ENCODE measurements at places on chromosomes 2 and 18.

DNA sequence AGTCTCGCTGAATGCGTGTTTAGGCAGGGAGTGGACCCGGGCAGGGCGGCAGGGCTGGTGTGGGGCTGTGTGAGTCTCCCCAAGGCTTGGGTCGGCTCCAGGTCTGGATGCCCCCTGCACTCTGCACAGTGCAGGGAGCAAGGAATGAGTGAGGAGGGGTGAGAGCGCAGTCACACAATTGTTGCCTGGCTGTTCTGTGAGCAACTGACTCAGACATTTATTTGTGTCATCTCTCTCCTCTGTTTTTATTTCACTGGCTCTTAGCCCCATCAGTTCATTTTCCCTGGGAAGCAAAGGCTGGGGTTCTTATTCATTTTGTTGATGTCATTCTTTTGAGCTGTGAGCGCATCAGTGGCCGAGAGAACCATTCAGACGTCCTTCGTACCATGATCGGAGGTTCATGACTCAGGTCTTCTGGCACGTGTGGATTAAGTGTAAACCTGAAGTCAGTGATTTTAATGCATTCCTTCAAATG is 61.1 kb downstream of the GATA6 start:
- no peak for DNase-seq

GRCh38 chr2:236393581-236393980 is 129.4 kb upstream of the ASB18 start:
- DNase-seq, result no peak

- DNase-seq, result peak; percentile 64
Measured at GRCh38 chr2:8408560-8409460, 273.0 kb upstream of the ID2 start.

DNA sequence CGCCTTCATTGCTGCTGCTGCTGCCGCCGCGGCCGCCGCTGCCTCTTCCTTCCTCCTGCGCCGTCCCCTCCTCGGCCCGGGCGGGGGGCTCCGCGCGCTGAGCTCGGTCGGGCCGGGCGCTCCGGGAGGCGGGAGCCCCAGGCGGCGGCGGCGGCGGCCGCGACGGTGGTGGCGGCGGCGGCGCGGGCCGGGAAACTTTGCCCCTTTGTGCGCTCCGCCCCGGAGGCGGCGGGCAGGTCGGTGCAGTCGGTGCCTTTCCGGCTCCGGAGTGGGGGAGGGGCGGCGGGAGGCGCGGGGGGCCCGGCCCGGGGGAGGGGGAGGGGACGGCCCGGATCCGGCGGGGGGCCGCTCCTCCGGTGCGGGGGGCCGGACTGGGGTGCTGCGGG is 205 bp downstream of the TET3 start:
- DNase-seq, result peak; percentile 79

- DNase-seq, result no peak
Measured at GRCh38 chr2:30759481-30759880, 47.8 kb downstream of the CAPN13 start.

GRCh38 chr18:9106800-9107584 is 4.5 kb downstream of the NDUFV2 start:
- DNase-seq, result no peak

GRCh38 chr2:9095690-9096089 is 92.2 kb upstream of the MBOAT2 start:
- DNase-seq, result no peak

DNA sequence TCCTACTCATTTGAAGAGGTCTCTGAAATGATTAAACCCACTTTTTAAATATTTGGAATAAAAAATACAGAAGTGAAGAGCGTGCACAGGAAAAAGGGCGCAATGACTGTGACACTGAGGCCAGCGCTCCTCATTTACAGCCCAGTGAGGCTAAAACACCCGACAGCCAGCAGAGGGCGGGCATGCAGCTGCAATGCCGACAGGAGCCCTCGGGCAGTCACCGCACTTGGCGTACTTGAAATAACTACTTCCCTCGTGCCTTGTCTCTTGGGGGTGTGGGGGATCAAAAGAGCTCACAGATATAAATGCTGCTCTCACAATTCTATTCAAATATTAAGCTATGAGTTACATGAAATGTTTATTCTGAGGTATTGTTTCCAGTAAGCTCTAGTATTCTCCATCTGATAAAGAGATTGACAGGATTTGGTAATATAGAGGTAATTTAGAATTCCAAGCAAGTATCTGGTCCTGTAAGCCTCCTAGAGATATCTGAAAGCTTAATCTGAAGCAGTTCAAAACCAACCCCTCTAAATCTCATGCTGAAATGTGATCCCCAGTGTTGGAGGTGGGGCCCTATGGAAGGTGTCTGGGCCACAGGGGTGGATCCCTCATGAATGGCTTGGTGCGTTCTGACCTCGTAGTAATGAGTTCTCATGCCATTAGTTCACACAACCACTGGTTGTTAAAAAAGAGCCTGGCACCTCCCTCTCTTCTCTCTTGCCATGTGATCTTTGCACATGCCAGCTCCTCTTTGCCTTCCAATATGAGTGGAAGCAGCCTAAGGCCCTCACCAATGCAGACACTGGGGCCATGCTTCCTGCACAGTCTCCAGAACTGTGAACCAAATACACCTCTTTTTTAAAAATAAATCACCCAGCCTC is 93.6 kb downstream of the ZAP70 start:
- DNase-seq, result peak; percentile 83

DNA sequence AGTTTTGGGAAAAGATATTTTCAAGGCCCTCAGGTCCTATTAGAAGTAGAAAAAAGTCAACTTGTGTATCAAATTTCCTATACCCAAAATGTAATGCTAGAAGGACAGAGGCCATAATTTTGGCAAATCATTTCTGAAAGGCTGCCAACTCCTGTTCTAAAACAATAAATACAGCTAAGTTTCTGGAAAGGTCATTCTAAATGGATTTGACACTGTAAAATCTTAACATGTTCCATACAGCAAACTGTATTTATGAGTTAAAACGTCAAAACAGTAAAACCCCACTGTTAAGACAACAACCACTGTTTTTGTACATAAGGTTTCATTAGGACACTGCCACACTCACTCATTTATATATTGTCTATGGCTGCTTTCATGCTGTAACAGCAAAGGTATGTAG is 9.7 kb downstream of the FAM98A start:
- DNase-seq, result no peak

DNA sequence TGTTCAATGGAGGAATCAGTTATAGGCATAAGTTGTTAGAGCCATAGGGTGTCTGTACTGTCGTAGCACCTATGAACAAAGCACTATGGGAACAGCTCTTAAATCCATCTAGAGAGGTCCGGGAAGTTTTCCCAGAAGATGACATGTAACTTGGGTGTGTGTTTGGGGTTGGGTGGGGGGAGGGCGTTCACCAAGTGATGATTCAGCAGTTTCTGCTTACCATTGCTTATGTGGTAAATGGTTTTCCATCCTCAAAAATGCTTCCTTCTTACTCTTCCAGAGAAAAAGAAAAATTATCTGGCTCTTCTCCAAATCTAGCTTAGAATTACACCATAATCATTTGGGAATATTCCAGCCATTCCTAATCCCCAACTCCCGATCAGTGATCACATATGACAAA is 361.1 kb upstream of the ZNF521 start:
- no peak for DNase-seq

DNA sequence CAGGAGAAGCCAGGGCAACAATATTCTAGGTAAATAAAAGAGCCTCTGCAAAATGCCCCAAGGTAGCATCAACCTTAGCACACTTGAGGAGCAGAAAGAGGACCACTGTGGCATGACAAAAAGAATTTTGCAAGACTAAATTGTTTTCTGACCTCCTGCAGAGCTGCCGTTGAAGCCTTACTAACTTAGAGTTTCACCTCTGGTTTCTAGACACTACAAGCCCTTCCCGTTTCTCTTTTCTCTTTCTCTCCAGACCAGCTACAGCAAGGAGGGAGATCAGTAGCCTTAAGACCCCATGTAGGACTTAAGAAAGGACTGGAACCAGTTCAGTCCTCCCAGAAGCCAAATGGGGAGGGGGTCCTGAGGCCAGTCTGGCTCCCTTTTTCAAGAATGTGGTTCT is 73.3 kb upstream of the SP3 start:
- no peak for DNase-seq

GRCh38 chr2:173373290-173373689 is 18.6 kb downstream of the CDCA7 start:
- DNase-seq, result no peak

DNA sequence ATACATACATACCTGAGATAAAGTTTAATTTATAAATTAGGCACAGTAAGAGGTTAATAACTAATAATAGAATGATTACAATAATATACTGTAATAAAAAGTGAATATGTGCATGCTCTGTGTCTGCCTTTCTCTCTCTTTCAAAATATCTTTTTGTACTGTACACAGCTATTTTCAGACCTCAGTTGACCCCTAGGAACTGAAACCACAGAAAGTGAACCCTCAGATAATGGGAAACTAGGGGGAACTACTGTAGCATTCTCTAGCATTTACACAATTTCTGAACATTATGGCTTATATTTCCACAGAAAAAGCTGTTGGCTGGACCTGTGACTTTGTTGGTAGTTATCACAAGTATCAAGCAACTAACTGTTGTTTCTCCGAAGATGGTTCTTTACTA is 25.9 kb downstream of the WDR75 start:
- DNase-seq, result no peak

- DNase-seq, result no peak
Measured at GRCh38 chr18:32420084-32420750, 50.5 kb downstream of the GAREM1 start.

GRCh38 chr2:30267161-30267975 is 36.0 kb downstream of the LBH start:
- peak; percentile 68 for DNase-seq

DNA sequence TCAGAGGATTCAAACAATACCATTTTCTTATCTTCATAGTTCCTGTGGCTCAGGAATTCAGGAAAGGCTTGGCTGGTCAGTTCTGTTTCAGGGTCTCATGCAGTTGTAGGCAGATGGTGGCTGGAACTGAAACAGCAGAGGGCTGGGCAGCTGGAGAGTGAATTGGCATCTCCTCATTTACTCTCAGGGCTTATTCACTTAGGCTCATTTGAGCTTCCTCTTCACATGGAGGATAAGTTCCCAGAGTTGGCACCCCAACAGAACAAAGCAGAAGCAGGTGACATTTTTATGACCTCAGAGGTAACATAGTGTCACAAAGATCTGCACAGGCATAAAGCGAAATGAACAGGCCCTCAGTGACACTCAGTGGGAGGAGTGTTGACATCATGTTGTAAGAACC is 66.1 kb downstream of the RBBP8 start:
- DNase-seq, result no peak

DNA sequence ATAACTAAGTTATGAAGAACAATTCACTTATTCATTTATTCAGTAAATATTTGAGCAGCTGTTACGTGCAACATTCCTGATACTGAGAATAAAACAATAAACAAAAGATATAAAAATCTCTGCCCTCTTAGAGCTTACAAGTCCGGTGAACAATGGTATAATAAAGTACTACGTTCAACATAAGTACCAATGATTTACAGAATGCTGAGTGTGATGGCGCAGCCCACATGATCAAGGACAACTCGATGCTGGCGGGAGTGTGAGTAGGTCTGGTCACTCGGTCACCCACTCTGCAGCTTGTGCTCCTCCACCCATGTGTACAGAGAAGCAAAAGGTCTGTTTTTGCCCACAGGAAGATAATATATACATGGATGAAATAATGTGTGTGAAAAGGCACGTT is 254.3 kb downstream of the BCL11A start:
- no peak for DNase-seq

DNA sequence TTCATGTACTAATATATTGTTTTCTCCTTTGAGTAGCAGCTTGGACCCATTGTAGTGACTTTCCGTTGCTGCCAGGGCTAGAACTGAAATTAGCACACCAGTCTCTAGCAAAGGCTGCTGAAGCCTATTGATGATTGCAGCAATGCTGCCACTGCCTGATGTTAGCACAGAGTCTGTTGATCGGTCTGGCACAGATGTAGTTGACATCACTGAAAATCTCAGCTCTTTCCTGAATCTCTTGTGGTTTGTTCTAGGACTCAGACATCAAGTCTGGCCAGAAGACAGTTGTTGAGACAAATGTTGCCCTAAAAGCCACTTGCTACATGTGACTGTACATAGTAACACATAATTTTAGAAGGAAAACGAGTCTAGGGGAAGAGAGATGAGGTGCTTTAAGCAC is 47.2 kb downstream of the VAPA start:
- DNase-seq, result no peak

GRCh38 chr2:150027164-150027563 is 439.6 kb upstream of the MMADHC start:
- DNase-seq, result no peak

GRCh38 chr2:163774862-163775261 is 39.1 kb upstream of the FIGN start:
- DNase-seq, result no peak

GRCh38 chr2:120763508-120763907 is 27.8 kb downstream of the GLI2 start:
- no peak for DNase-seq

- DNase-seq, result no peak
Measured at GRCh38 chr2:197959383-197959782, 155.0 kb downstream of the PLCL1 start.

DNA sequence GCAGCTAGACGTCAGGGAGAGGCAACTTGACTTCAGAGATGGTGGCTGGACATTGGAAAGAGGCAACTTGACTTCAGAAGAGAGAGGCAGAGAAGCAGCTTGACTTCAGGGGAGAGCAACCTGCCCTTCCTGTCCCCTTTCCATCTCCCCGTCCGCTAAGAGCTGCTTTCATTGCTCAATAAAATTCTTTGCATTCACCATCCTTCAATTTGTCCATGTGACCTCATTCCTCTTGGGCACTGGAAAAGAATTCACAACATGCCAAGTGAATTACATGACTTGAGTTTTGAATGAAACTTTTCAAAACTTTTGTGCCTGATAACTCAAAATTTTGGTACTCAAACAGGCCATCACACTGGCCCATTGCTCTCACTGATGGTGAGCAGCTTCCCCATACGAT is 158.9 kb downstream of the DPP4 start:
- DNase-seq, result no peak

DNA sequence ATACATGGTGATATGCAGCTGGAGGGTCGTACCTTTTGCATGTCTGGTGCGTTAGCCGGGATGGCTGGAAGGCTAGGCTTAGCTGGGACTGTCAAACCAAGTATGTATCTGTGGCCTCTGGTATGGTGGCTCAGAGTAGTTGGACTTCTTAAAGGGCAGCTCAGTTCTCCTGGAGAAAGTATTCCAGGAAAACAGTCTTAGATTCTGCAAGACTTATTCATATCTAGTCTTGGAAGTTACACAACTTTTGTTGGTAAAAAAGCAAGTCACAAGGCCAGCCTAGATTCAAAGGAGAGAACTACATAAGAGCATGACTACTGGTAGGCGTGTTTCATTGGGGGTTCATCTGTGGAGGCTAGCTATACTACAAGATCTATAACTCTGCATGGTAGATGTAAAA is 45.5 kb downstream of the EML4 start:
- DNase-seq, result no peak

- DNase-seq, result no peak
Measured at GRCh38 chr2:70046534-70046933, 40.7 kb upstream of the PCBP1 start.

- peak; percentile 24 for DNase-seq
Measured at GRCh38 chr2:29841386-29842004, 79.9 kb downstream of the ALK start.

DNA sequence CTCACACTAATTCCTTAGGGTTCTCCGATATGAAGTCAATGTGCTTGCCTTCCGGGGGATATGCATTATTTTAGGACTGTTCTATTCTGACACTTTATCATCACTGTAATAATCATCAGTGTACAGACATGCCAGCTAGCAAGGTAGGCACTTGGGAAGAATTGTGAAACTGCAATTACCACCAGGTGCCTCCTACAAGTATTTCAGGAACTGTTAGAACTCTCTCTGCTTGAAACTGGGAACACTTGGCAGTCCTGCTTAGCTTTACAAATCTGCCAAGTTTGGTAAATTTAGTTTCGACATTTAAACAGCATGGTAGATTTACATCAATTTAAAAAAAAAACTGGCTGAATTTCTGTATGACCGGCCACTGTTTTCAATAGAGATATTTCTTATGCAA is 128.7 kb downstream of the SATB2 start:
- DNase-seq, result no peak
